ENCODE measurements at places on chromosomes 2 and 18.

DNA sequence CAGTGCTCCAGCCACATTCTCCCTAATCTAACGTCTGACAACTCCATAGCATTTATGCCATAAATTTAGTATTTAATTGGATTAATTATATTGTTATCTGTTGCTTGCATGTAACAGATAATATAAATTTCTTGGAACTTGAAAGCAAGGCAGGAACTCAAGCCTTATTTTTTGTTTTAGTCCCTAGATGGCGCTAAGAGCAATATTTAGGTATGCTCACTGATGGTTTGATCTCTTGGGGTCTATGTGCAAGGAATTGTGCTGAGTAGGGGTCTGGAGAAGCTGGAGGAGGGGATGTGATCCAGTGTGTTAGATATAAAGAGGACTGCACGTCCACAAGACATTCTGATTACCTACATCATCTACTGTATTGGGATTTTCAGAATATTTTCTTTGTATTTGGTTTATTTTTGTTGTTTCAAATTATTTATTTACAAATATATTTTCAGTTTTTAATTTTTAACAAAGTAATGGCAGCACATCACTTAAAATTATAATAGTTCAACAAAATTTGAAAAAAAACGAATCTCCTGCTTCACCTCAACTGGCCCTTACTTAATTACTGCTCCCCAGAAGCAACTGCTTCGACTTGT lies 32.8 kb downstream of the KATNAL2 start:
- DNase-seq: no peak

- no peak for DNase-seq
Measured at GRCh38 chr2:126909366-126909765, 10.7 kb downstream of the TEX51 start.

- no peak for DNase-seq
Measured at GRCh38 chr2:191601060-191601459, 76.9 kb upstream of the NABP1 start.

GRCh38 chr18:58102875-58103274 lies 58.8 kb downstream of the NEDD4L start:
- DNase-seq: no peak

DNA sequence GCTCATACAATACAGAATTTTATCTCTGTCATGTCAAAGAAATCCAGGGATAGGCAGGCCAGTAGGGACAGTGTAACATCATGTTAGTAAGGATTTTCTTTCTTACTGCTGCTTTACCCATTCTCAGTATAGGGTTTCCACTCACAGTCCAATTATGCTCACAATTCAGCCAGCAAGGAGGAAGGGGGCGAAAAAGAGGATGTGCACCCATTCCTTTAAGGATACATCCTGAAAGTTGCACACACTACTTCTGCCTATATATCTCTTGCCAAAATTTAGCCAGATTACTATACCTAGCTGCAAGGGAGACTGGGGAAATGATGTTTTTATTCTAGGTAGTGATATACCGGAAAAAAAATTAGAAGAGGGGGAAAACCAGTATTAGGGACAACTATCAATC lies 66.1 kb downstream of the BAZ2B start:
- no peak for DNase-seq

DNA sequence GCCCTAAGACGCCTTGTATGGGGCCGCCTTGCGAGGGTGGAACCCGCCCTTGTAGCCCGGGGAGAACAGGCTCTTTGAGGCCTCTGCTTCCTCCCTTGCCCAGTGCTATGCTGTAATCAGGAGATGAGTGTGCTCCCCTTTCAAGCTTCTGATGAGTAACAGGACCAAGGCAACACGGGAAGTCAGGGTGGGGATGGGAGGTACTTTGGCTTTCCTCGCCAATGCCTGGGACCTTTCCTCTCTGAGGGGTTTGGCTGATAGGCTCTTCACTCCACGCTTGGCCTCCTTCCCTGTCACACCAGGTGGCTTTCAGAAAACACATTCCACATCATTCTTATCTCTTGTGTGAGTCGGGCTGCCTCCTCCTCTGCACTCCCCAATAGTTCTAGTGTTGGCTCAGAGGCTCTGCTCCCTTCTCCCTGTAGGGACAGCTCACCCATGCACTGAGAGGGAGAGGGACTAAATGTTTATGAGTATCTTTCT lies 223.7 kb upstream of the TRIB2 start:
- peak; percentile 4 for DNase-seq

DNA sequence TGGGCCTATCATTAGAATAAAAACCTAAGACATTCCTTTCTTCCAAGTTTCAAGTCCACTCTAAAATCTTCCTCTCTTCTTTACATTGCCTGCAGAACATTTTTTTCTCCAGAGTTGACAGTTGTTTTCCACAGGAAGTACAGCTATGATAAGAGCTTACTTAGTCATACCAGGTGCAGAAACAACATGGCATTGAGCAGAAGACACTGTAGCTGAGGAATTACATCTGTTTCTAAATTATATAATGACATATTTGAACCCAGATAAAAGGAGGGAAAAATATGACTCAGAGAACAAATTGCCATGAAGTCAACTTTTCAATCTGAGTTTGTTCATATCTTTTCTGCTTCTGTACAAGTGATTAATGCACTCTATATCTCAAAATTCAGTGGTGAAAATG lies 30.2 kb downstream of the CMPK2 start:
- DNase-seq: no peak

GRCh38 chr2:118842661-118843482 lies 4.6 kb downstream of the EN1 start:
- no peak for DNase-seq

GRCh38 chr2:161952783-161953191 lies 121.2 kb downstream of the DPP4 start:
- DNase-seq: no peak

DNA sequence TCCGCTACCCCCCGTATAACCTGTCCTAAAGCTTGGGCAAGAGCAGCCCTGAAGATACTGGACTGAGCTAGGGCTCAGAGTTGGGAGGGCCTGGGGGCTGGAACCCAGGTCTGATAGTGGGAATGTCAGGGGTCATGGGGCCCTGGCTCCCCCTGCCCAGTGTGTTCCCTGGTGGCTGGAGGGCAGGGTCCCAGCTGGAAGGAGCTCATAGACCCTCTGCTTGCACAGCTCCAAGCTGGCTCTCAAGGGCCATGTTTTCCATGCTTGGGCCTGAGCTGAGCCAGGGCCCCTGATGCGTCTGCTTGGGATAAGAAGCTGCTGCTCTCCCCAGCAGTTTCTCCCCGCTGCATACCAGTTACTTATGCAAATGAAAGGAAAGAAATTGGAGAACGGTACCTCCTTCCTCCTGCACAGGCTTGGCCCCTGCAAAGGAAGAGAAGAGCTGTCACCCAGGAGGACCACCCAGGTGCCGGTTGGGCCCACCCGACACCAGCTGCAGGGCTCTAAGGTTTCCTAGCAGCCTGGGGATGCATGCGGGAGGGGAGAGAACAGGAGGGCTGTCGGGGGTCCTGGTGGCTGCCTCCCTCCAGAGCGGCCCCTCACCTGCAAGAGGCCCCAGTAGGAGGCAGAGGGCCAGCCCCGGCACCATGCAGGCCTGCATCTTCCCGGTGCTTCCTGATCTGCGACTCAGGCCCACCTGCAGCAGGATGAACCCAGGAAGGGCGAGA lies 628 bp downstream of the OTOS start:
- no peak for DNase-seq

GRCh38 chr2:133377021-133377481 lies 191.2 kb downstream of the NCKAP5 start:
- no peak for DNase-seq

DNA sequence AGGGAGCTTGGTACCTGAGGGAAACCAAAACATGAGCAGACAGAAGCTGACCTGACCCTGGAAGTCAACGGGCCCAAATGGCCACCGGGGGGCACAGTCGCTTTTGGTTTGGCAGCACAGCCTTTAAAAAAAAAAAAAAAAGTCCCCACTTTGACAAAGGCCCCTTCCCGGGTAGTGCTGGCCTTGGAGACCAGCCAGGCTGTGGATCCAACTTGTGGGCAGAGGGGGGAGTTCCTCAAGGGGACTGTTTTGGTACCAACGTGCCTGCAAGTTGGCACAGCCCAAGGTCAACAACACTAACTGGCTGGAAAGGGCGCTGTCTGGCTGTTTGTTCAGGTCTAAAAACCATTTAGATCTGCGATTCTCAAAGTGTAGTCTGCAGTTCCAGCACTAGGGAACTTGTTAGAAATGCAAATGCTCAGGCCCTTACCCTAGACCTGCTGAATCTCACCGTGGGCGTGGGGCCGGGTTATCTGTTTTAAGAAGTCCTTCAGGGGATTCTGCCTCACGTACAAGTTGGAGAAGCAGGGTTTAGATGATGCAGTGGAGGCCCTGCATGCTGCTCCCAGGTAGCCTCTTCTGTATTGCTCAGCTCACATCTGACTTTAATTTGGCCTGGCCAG lies 83.0 kb downstream of the LPIN1 start:
- DNase-seq: peak; percentile 74

GRCh38 chr2:188318161-188318749 lies 26.6 kb downstream of the GULP1 start:
- no peak for DNase-seq

DNA sequence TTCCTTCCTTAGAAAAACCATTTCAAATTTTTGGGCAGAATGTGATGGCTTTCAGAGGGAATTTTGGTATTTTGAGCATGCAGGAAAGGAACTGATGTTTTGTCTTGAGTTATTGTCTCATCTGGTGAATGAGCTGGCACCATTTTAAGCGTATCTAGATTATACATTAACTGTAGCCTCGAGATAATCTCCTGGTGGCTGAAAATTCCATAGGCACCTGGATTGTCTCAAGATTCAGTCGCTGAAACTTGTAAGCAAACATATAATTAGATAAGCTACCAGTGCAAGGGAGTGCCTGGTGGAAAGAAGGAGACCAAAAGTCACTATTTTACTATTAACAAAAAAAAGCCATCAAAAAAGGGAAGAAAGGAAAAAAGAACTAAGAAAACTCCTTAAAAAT lies 687.8 kb upstream of the DDX18 start:
- no peak for DNase-seq

Measured in globus pallidus (tissue), 1 donor.